ENCODE measurements at places on chromosomes 1 and 21.
A peak's percentile ranks its signal among the peaks of the same experiment; 100 is the strongest.

DNA sequence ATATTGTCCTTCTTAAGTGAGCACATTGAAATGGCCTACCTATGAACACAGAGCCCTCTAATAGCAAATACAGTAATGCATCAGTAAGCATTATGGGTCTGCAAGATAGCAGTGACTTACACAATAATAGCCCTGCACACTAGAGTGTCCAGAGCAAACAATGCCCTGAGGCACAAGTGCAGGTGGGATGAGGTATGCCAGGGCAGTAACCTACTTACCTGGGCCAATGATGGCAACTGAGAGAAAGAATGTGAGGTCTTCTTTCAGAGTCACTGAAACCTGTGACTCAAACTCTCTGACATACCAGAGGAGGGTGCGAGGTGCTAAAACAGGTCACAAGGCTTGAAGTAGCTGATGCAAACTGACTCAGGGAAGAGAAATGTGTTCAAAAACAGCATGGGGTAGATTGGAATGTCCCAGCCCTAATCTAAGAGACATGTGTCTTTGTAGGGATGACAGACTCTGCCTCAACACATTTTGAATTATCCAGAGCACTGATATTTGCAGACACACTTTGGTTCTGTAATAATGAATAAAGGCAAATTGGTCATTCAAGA lies 168.5 kb upstream of the RUNX1 start:
- DNase-seq, result peak; percentile 89

GRCh38 chr1:109275706-109276345 lies 7.1 kb downstream of the PSRC1 start:
- peak; percentile 37 for DNase-seq

DNA sequence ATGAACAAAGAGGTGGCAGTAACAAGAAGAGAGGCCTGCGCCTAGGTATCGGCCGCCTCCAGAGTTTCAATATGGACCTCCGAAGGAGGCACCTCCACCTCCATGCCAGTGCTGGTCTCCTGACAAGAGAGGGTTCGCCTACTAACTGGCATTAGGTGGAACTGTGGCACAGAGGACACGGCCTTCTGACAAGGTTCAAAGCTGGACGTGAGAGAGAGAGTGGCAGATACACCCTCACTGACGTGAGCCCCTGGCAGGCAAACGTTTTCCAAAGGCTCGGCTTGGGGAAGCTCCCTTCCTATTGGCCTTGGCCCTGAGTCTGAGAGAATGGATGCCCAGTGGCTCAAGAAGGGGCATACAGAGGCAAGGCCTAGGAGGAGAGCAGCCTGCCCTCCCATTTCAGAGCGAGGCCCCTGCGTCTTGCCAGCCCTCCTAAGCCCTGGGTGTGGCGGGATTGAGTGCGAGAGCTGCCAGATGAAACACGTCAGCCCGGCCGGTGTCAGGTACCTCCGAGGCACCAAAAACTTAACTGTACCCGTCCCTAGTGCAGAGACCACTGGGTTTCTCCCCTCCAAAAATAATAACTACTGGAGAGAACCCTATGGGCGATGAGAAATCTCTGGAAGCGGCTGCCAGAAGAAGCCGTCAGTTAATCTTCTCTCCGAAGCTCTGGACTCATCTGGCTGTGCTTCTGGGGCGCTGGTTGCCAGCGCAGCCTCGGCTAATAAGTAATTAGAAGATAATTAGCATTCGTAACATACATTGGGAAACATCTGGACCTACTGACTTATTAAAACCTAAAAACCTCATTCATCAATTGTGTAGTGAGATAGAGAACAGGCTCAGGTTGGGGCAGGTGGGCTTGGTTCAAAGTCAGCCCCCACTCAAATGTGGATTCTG lies 283.6 kb downstream of the NPHP4 start:
- DNase-seq, result no peak

- DNase-seq, result peak; percentile 28
Measured at GRCh38 chr1:203777596-203777995, 12.6 kb downstream of the LAX1 start.

DNA sequence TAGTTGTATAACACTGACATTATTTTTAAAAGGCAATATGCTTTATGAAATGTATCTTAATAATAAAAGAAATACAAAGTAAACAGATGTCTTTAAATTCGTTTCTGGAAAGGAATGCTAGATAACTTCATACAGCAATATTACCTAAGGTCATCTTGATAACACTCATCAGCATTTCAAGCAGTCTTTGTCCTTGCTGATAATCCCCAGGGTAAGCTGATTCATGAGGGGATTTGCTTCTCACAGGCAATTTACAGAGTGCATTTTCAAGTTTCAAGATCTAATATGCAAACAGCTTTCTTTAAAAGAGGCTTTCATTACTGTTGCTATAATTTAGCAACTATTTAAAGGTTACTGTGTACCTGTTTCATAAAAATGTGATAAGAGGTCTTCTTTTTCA lies 75.2 kb upstream of the NEK2 start:
- DNase-seq, result no peak

DNA sequence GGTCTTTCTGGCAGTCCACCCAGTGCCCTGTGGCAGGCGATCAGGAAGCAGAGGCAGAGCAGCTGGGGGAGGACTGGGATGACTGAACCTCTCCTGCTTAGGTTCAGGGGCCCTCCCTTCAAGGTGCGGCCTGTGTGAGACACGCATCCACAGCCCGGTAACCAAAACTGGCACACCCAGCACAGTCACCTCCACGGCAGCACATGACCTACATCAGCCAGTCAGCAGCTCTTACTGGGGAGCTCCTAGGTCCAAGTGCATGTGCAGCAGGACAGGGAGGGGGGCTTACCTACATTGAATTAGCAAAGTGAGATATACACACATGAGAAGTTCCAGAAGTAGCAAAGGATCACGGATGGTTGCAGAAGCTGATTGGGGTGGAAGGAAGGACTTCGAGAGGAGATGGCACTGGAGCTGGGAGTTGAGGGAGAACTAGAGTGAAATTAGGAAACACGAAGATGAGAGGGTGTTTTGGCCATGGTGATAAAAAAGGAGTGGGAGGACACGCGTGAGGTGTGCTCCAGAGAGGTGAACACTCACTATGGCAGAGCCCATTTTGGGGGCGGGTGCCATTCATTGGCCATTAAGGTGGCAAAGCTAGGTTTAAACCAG lies 51.4 kb upstream of the IRF2BP2 start:
- DNase-seq, result no peak

- DNase-seq, result no peak
Measured at GRCh38 chr1:209395169-209395568, 188.3 kb upstream of the CAMK1G start.

DNA sequence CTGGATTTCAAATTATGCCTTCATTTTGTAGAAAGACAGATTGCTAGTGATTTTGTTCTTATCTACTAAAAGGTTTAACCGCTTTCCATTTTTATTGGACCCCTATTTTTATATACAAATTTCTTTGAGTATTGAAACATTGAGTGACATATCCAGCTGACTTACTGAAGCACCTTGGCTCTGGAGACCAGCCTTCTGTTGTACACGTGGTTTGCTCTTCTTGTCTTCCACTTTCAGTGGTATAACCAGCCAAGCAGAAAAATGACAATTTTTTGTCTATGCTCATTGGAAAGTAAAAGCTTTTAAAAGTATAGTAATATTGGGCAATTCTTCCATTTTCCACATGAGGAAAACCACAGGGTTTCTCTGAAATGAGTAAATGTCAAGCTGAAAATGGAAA lies 4.4 kb downstream of the F13B start:
- DNase-seq, result no peak

DNA sequence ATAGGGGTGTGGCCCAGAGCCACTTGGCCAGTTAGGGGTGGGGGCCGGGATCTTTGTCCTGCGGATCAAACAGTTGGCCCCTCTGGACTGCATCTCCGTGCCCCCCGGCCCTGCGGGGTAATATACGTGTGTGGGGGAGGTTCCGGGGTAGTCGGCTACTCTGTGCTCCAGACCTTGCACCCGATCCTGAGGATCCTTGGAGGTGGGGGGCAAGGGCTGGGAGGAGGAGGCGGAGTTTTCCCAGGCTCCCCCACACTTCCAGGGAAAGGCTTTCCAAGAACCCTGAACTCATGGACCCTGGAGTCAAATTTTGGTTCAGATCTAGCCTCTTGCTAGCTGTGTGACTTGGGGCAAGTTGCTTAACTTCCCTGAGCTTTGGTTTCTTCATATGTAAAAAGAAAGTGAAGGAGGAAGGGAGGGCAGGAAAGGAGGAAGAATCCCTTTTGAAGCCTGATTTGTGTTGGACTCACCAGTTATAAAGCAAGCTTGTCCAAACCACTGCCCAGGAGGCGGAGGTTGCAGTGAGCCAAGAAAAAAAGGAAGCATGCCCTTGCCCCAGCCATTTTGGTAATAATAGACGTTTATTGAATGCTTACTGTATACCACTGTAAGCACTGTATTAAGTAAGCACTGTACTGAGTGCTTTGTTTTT lies 686 bp downstream of the MIIP start:
- peak; percentile 34 for DNase-seq

DNA sequence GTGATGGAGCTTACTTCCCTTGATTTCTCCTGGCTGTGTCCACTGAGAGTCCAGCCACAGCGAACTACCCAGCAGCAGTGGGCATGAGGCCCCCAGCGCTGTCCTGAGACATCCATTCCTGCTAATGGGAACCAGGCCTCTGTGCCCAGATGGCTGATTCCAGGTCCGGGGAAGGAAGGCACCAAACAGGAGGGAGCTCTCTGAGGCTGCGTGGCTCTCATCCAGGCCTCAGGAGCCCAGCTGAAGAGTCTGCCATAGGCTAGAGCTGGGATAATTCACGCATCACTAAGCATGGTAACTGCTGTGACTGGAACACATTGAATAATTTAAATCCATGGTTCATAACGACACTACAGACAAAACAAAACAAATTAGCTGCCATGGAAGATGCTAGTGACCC lies 24.7 kb upstream of the LRRC47 start:
- no peak for DNase-seq

- DNase-seq, result no peak
Measured at GRCh38 chr1:228184152-228184551, 18.5 kb downstream of the IBA57 start.

DNA sequence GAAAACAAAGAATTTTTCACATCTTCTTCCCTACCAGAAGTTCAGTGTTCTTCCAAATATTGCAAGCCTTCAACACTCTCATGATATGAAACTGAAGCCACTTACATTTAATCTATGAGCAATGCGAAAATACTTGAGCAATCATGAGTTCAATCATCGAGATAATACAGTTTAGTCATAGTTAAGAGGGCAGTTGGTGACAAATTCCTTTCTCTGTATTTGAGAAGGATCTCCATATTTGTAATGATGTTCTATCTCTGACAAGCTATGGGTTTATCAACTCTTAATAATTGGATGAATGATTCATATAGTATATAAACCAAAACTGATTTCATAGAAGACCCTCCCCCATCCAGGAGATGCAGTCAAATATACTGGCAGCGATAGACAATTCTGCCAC lies 29.7 kb upstream of the PYHIN1 start:
- no peak for DNase-seq

- DNase-seq, result no peak
Measured at GRCh38 chr1:232861107-232861506, 55.9 kb downstream of the MAP10 start.

DNA sequence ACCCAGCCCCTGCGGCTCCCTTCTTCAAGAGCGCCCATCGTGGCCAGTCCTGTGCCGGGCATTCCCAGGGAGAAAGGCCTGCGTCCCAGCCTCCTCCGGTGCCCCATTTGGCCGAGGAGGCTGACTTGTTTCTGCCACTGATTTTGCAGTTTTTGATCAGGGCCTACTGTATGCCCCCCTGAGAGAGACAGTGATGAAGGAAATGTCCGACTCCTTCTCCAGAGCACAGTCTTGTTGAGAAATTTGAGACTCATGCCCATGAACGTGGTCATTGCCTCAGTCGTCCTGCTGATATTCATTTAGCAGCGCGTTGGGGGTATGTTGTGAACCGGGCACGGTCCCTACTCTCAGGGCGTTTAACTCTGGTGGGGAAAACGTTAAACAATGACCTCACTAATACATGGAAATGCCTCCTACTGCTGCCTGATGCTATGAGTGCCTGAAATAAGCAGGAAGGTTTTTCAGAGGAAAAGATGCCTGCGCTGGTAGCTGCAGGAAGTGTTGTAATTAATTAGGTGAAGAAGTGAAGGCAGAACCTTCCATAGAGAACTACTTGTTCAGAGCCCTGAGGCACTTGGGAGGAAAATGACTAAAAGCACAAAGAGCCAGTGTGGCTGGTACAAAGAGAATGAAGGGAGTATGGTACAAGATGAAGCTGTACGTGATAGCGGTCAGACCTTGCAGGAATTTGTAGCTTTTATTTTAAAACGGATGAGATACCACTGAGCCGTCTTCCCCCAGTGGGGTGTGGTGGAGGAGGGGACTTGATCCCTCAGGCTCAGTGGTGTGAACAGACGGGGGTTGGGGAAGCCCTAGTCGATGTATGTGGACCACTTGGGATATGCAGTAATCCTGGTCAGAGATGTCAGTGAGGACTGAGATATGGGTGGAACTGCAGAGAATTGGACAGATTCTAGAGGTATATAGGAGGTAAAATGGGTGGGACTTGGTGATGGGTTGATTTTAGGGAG lies 730 bp downstream of the ZCCHC17 start:
- DNase-seq, result peak; percentile 27

DNA sequence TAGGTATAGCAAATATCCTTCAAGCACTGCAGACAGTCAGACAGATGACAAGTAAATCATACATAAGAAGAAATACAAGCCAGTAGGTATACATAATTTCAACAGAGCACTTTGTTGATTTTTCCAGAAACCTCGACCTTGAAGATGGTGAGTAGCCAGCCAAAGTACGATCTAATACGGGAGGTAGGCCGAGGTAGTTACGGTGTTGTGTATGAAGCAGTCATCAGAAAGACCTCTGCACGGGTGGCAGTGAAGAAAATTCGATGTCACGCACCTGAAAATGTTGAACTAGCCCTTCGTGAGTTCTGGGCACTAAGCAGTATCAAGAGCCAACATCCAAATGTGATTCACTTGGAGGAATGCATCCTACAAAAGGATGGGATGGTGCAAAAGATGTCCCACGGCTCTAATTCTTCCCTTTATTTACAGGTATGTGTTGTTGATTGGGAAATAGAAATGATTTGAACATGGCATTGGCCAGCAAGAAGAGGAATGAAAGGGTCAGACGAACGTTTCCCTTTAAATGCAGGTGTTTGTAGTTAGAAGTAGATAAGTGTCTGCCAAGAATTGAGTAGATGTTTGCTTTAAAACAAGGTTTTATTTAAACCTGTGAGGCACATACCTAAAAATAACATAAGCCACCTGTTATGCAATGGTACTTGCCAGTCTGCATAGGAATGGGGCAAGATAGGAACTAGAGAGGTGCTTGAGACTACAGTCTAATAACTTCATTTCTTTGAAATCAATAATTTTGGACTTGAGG lies 2.7 kb downstream of the PDIK1L start:
- DNase-seq, result no peak

DNA sequence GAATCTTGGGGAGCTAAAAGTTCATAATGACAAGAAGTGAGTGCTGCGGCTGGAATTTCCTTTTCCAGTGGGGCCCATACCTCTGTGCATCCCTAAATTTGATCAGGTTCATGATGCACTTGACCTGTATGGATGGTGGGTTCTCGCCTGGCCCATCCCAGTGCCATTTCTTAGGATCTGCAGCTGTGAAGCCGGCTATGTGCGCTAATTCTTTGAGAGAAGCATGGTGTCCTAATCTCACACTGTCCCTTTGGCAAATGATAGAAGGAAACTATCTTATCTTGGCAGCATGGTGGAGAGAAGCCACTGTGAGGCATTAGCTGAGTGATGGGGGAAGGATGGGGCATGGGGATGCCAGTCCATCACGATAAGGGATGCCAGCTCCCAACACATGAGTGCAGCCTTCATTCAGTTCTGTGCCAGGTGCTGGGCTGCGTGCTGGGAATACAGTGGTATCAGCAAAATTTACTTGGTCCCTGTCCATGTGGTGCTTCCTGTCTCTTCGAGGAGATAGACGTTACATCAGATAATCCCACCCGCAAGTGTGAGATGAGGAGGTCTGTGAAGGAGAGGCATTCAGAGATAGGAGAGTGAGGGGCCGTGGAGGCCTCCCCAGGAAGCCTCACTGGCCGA lies 30.5 kb downstream of the STUM start:
- no peak for DNase-seq
